ENCODE measurements at places on chromosomes 4 and X.

GRCh38 chr4:2728221-2728620 lies 27.9 kb downstream of the TNIP2 start:
- no peak for DNase-seq

DNA sequence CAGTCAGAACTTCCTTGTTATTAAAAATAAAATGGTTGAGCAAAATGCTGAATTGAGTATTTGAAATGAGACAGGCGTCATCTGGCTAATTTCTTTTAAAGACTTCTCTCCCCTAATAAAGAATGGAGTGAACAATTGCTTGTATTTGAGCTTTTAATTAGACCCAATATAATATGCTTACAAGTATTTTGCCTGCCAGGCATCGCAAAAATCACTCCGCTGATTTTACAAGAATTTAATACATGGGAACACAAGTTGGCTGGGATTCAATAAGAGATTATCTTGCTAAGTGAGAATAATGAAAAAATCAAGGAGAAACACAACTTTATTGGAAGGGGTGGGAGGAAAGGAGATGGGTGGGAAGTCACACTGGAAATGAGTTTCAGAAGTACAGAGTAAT lies 52.3 kb downstream of the KLF3 start:
- no peak for DNase-seq

- DNase-seq, result no peak
These were observed 45.0 kb downstream of the RGS12 start for GRCh38 chr4:3337811-3338210.

GRCh38 chrX:9880237-9880636 lies 86.9 kb upstream of the CLDN34 start:
- no peak for DNase-seq

DNA sequence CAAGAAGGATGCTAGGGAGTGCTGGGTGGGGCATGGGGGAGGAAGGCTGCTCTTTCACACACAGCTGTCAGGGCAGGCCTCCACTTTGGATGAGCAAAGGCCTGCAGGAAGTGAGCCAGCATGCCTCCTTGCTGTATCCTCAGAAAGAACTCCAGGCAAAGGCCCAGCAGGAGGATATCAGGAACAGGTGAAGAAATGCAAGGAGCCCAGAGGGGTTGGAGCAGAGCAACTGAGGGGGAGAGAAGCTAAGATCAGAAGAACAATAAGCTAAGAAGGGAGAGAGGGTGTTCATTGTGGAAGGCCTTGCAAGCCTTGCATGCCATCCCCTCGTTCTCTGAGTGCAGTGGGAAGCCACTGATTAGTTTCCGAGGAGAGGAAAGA lies 115.1 kb downstream of the CAMK2D start:
- DNase-seq, result no peak

- no peak for DNase-seq
These were observed 106.6 kb downstream of the SHROOM4 start for GRCh38 chrX:50707405-50707804.

GRCh38 chrX:134026565-134027311 lies 41.3 kb upstream of the GPC3 start:
- DNase-seq, result no peak

DNA sequence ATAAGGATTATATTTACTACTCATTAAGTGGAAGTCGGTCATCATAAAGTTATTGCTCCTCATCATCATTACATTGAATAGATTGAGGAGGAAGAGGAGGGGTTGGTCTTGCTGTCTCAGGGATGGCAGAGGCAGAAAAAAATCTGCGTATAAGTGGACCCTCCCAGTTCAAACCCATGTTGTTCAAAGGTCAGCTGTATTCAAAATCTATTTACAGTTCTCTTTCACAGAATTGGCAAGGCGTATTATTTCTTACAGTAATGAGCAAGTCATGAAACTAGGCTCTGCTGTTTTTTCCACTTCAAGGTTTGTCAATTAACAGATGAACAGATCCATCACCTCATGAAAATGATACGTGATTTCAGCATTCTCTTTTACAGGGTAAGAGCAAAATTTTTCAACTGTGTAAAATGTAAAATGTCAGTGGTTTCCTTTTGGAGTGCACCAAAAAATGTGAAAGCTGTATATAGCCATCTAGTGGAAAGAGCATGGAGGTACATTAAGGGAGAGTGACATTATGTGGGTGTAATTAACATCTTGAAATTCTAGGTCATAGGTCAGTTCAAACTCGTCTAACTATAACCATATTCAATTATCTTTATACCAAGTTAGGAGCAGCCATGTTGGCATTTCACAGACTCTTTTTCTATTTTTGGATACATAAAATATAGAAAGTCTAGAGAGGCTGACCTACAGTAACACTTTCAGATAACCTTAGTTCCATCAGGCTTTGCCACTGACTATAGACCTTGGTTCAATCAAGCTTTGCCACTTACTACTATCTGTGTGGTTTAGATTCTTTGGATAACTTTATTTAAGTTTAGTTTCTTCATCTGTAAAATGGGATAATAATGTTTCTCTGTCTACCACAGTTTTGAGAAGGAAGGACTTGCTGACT lies 30.1 kb downstream of the NEIL3 start:
- no peak for DNase-seq

GRCh38 chrX:36867143-36867542 lies 141.0 kb upstream of the FAM47C start:
- no peak for DNase-seq

- no peak for DNase-seq
These were observed 570.7 kb downstream of the PCDH7 start for GRCh38 chr4:31290836-31291235.

GRCh38 chr4:143282211-143282707 lies 54.4 kb upstream of the GAB1 start:
- no peak for DNase-seq
